ENCODE measurements at places on chromosomes 2 and 18. TPM values are rescaled to one million over a fixed set of nuclear protein-coding genes. Genes with fewer than 3 reads are reported as not detected.

The TRABD2A gene
- 19.7 TPM for total RNA-seq

The CABYR gene
- total RNA-seq, result 4.1 TPM

The LIMS3 gene
- 12.7 TPM for total RNA-seq

The SLC9A4 gene
- total RNA-seq, result not detected

GRCh38 chr2:152646775-152647174, 70.5 kb downstream of the PRPF40A start:
- peak; percentile 95 for DNase-seq

GRCh38 chr2:156672556-156673332, 236.6 kb downstream of the GPD2 start:
- DNase-seq, result no peak

- DNase-seq, result no peak
Observed at GRCh38 chr2:95023222-95023597, 2.3 kb upstream of the MAL start.

GRCh38 chr18:23924813-23925212, 89.7 kb upstream of the TTC39C start:
- DNase-seq, result peak; percentile 50
